ENCODE measurements at places on chromosomes 7 and 10.
A peak's percentile ranks its signal among the peaks of the same experiment; 100 is the strongest.

DNA sequence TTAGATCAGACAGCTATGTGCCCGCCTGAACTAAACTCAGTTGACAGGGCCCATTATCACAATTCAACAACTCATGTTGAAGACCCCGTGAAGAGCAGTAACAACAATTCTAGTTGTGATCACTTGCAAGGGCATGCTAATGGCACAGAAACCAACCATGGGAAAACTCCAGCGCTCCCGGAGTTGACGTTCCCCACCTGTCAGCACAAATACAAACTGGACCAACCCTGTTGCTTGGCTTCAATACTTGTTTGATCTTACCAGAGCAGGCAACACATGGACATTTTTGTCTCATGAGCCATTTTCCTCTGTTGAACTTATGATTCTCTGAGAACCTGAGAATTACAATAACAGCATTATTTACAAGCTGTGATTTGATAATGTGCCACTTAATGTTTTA lies 119.0 kb upstream of the LANCL2 start:
- DNase-seq = no peak

GRCh38 chr7:6508950-6509349 lies 42.3 kb downstream of the GRID2IP start:
- DNase-seq = no peak

GRCh38 chr7:84095971-84096370 lies 98.6 kb downstream of the SEMA3A start:
- no peak for DNase-seq

- no peak for DNase-seq
Observed at GRCh38 chr10:52653263-52653909, 119.2 kb downstream of the MBL2 start.

DNA sequence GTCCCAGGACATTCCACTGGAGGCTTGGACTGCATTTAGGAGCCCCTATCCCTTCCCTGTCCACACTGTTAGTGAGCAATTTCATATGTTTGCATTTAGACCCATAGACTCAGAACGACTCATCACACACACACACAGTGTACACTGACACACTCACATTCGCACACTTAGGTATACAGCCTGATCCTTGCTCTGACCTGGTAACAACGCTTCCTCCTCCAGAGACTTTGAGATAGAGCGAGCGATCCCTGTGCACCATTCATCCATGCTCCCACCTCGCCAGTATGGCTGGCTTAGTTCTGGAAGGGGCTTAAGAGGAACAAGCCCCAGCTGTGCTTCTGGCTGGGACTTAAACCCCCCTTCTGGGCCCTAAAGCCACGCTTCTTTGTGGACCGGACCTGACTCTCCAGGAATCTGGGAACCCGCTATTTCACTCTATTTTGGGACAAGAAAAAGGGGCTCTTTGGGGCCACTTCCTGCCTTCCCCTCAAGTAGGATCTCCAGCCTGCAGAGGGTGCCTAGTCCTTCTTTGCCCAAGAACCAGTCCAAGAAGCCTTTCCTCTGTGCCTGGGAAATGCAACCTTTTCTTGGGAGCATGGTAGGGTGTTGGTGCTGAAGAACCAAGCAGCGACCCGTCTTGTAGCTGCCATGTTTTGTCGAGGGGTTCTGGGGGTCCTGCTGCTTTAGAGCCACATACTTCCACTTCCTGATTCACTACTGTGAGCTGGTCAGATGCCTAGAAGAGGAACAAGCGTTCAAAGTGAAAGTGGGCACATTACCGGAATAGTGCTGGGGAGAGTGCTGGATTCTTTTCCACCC lies 1.1 kb upstream of the HOXA13 start:
- no peak for DNase-seq

GRCh38 chr7:101233907-101234547 lies 3.6 kb downstream of the CLDN15 start:
- DNase-seq = no peak

DNA sequence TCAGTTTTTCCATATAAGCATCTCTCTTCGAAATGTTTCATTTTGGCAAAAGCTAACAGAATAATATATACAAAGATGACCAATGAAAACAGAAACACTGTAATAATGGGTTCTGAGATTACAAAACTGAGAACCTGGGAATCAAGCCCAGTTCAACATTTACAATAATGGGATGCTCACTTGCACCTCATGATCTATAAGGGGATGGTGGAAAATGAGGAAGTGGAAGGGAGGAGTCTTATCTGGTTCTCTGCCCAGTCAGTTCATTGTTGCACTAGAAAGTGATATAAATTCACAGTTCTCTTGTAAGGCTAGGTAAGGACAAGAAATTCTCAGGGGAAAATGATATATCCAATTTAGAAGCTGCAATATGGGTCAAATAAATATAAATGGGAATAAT lies 31.7 kb upstream of the RHOBTB1 start:
- DNase-seq = no peak

DNA sequence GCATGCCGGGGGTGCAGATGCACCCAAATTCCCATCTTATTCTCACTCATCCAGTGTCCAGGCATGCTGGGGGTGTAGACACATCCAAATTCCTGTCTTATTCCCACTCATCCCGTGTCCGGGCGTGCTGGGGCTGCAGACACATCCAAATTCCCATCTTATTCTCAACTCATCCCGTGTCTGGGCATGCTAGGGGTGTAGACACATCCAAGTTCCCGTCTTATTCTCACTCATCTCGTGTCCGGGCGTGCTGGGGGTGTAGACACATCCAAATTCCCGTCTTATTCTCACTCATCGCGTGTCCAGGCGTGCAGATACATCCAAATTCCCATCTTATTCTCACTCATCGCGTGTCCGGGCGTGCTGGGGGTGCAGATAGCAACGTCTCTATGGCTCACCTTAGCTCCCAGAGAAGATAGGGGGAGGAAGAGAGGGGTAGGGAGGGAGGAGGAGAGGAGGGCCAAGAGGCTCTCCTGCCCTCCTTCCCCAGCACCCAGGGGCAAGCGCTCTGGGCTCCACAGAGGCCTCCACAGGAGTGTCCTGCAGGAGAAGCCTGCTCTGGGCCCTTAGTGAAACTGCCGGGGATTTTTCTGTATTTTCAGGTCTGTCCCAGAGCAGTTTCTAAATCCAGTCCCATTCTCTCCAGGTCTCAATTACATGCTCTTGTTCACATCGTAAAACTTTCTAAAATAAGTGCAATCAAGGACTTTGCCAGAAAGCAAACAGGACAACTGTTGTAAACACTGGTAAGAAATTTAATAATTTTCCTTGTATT lies 210.8 kb downstream of the DIP2C start:
- DNase-seq = no peak

GRCh38 chr7:2496375-2496774 lies 20.2 kb upstream of the GRIFIN start:
- no peak for DNase-seq

GRCh38 chr7:134705716-134706115 lies 59.1 kb downstream of the BPGM start:
- no peak for DNase-seq

DNA sequence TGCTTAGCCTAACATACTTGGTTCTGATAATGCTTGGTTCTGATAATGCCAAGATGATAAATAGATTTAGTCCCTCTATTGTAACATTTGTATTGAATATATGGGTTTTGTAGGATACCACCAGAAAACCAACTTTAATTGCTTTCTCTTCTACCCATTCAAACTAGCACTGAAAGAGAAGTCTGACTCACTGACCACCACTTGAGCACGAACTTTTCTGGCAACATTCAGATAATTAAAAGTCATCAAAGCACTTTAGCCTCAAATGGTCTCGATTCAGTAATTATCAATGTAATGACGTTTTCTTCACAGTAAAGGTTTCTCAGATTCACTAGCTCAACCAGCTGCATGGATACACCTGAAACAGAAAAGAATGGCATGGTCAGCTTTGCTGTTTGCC lies 63.0 kb downstream of the HDAC9 start:
- no peak for DNase-seq

- DNase-seq = no peak
Observed at GRCh38 chr10:2985729-2986232, 81.6 kb upstream of the PFKP start.

- no peak for DNase-seq
Observed at GRCh38 chr10:30813872-30814481, 184.4 kb upstream of the LYZL2 start.

DNA sequence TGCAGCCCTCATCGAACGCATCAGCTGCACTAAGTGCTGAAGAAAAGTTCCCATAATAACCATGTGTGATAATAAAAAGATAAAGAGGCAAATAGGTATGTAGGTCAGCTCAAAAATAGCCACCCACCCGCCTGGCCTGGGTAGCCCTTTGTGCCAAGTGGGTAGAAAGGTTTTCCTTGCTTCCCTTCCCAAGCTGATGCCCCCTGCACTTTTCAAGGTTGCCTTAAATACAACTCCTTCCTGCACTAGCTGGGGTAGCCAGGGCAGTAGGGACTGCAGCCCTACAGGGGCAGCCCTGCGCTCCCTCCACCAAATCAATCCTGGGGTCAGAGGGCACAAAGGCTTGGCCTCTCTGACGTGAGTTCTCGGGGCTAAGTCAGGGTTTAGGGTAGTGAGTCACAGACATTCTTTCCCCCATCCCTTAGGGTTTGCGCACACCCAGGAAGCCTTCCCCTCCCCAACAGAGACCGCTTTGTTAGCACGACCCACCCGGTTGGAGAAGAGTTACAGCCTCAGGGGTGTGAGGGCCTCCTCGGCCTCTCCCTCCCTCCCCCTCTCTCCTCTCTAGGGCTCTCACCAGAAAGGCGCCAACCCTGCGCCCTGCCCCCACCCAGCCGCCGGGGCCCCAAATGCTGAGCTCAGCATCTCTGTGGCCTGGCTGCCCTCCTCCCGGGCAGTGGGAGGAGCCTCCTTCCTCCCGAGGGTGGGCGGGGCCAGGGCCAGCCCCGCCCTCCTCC lies 13.3 kb upstream of the DDIT4 start:
- peak; percentile 53 for DNase-seq

DNA sequence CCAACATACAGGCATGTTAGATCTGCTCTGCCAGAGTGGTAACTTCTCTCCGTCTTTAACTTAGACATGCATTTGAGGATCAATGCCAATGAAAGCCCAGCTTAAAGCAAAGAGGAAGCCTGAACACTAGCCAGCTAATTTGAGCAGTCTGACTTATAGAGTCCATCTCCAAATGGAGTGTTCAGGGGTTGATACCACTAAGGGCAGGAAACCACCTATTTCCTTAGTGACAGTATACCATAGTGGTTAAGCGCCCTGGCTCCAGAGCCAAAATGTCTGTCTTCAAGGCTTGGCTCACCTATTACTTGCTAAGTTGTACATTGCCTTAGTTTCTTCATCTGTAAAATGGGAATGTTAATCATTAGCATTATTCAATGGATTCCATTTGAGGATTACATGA lies 678.5 kb downstream of the KCNMA1 start:
- no peak for DNase-seq

DNA sequence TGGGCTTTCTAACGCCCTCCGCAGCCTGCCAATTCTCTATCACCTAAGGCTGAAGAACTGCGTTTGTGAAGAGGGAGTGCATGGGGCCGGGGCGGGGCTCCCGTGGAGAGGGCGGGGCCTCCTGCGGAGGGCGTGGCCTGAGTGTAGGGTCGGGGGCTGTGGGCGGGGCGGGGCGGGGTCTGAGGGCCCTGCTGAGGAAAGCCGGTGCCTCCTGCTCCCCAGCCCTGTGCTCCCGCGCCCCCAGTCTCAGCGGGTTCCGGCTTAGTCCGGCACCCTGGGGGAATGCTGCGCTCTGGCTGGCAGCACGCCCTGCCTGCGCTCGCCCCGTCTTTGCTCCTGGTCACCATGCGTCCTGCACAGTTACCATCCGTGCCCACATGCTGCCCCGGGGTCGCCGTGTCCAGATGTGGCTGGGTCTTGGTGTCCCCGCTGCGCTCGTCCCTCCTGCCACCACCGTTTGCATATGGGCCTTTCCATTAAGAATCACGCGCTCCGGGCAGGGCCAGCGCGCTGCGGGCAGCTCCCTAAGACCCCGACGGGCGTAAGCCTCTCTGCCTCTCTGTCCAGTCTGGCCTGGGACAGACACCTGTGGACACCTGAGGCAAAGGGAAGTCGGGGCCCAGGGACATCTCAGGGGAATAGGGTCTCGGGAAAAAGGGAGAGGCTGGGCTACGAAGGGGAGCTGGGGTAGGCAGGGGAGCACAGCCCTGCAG lies 144.0 kb upstream of the RET start:
- DNase-seq = peak; percentile 37

- no peak for DNase-seq
Observed at GRCh38 chr10:17907641-17908040, 44.1 kb upstream of the SLC39A12 start.

- no peak for DNase-seq
Observed at GRCh38 chr10:131215776-131216175, 95.7 kb downstream of the TCERG1L start.

DNA sequence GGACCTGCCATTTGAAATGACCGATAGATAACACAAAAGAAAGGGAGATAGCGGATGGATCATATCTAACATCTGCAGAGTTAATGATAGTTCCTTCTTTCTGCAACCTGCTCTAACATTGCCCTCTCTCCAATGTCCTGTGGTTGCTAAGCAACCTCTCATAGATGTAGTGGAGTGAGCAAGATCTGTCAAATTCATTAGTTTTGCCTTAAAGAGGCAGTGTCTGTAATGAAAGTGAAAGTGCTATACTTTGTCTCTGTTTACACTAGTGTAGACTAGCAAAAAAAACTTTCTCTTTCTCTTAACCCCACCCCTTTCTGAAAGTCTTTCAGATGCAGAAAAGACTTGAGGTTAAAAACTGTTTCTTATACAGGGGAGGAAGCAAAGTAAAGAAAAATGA lies 1196.9 kb downstream of the SORCS3 start:
- DNase-seq = no peak

DNA sequence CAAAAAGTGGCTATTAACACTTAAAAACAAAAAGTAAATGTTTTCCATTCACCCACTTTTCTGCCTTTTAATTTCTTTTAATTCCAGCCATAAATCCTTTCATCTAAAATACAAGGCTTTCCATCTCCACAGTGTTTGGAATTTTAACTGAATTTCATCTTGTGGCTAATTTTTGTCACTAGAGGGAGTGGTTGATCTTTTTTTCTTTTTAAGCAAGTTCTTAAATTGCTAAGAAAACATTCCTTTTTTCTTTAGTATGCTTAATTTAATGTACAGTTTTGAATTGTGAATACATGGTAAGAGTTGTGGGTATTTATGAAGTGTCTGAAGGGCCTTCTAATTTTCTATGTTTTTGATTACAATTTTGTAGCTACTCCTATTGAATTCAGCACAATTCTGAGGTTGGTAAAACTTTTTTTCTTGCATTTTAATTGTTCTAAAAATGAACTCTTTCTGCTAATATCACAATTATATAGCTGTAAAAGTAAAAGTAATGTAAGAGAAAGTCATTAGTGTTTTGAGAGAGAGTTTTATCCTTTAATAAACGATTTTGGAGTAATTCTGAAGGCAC lies 54.9 kb upstream of the ANK3 start:
- no peak for DNase-seq

Data from stimulated activated CD8-positive, alpha-beta memory T cell treated with anti-CD3 and anti-CD28 coated beads, Interleukin-4, amount 100 ng/mL, for 4 hours (primary cell).